ENCODE measurements at places on chromosomes 13 and 19. TPM values are rescaled to one million over a fixed set of nuclear protein-coding genes. Genes with fewer than 3 reads are reported as not detected.

The NXNL1 gene
- polyA plus RNA-seq: not detected

The KLK6 gene
- polyA plus RNA-seq: not detected

The CYP4F2 gene
- not detected for polyA plus RNA-seq

DNA sequence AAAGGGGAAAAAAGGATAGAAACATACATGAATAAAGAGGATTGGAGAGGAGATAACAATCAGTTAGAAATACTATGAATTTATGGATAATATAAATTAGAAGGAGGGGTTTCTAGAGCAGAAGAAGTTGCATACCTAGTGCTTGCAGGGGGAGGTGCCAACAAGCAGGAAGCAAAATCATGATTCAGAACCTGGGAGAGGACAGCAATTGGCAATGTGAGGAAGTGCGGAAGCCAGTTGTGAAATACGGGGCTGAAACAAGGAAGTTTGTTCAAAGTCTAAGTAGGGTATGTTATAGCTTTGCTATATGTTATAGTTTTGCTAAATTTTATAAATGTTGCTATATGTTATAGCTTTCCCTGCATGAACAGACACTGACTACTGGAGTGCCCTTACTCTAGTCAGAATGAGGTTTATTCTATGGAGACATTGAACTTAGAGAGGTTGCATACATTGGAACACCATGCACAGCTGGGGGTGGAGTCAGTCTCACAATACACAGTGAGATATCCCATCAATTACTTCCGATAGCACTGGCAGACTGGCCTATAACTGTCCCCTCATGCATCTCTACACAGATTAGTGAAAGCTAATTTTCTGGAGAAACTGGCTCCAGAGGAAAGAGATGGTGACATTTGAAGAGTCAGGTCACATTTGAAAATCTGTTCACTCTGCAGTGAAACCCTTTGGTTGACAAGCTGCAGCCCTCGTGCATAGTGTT is 92.1 kb downstream of the GPC6 start:
- DNase-seq: no peak

DNA sequence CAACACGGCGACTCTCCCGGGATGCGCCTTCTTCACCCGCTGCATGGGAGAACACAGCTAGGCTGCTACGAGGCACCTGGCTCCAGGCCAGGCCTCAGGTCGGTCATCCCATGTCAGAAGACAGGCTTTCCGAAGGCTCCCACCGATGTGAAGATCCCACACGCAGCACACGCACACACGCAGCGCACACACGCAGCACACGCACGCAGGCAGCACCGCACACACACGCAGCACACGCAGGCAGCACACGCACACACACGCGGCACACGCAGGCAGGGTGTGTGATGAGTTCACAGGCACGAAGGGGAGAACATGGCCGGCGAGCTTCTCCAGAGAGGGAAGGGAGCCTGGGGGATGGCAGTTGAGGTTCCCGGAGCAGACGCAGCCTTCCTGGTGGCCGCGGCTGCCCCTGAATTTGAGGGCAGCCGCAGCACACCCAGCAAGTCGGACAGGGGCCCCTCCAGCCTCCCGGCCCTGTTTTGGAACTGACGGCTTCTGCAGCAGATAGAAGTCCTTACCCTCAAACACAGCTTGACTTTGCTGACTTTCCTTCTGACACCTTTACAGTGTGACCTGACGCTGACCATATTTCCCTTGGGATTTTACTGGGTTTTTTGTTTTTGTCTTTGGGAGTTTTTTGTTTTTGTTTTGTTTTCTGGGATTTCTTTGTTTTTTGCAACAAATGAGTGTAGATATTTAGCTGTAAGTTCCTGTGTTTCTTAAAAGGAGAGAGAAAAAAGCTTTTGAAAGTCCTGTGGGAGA is 55.9 kb downstream of the RASA3 start:
- DNase-seq: no peak

DNA sequence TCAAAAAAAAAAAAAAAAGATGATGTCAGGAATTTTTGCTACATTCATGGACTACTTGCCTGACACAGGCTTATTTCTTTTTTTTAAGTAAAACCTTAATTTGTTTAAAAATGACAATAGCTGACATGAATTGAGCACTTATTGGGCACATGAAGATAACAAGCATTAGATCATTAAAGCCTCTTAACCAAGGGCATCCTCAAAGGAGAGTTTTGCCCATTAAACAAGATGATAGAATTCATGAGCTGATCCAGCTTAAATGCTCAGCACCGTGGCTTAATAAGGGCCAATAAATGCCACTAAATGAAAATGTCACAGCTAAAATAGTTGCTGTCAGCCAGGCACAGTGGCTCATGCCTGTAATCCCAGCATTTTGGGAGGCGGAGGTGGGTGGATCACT is 19.3 kb downstream of the FBXO17 start:
- no peak for DNase-seq

GRCh38 chr19:36837176-36837905 is 846 bp downstream of the ZNF790 start:
- DNase-seq: peak; percentile 19

- DNase-seq: no peak
These were observed 5.1 kb downstream of the USE1 start for GRCh38 chr19:17220207-17220758.

All from SK-N-SH (cell line).